ENCODE measurements at places on chromosomes 3 and 15.

DNA sequence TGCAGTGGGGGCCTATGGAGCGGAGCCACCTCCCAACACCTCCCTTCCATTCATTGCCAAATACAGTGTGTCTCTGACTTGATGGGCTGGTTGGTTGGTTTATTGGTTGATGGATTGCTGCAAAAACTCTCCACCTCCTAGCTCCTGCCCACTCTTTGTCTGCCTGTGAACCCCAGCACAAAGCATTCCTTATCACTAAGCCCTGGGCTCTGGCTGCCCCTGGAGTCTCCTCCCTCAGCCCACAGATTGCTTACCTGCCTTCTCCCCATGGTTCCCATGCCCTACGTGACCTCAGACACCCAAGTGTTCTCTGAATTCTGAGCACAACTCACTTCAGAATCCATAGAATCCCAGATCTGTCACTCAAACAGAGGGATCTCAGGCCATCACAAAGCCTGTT lies 139.1 kb upstream of the TPM1 start:
- no peak for DNase-seq

DNA sequence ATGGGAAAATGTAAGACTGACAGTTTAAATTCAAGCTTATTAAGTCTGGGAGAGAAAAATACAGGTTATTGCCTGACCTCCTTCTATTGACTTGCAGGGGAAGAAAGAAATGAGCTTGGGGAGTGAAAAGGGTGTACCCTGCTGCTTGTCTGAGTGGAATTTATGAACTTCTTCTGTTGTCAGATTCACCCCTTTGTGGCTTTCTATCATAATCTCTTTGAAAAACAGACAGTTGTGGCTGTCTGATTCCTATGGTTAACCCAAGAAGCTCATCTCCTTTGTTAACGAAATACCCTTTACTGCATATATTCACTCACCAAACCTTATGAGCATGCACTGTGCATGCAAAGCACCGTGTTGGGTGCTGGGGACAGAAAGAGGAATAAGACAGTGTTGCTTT lies 22.5 kb downstream of the GPD1L start:
- DNase-seq = no peak

GRCh38 chr15:77659350-77660321 lies 26.9 kb upstream of the LINGO1 start:
- DNase-seq = peak; percentile 59

DNA sequence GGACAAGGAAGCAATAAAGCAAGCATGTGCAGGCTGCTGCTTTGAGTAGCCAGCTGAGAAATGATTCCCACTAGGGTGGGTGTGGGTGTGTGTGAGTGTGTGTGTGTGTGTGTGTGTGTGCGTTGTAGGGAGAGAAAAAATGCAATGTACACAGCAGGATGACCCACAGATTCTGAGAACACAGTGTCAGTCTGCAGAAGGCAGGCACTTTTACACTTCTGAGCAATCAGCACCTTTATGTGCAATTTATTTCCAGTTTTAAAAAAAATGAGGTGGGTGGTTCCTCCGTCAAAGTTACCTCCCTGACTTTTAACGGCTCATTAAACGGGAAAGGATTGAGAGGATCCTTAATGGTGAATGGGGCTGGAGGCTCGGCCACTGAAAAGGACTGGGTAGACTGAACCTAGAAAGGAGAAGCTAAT lies 38.5 kb upstream of the LIPC start:
- DNase-seq = no peak

DNA sequence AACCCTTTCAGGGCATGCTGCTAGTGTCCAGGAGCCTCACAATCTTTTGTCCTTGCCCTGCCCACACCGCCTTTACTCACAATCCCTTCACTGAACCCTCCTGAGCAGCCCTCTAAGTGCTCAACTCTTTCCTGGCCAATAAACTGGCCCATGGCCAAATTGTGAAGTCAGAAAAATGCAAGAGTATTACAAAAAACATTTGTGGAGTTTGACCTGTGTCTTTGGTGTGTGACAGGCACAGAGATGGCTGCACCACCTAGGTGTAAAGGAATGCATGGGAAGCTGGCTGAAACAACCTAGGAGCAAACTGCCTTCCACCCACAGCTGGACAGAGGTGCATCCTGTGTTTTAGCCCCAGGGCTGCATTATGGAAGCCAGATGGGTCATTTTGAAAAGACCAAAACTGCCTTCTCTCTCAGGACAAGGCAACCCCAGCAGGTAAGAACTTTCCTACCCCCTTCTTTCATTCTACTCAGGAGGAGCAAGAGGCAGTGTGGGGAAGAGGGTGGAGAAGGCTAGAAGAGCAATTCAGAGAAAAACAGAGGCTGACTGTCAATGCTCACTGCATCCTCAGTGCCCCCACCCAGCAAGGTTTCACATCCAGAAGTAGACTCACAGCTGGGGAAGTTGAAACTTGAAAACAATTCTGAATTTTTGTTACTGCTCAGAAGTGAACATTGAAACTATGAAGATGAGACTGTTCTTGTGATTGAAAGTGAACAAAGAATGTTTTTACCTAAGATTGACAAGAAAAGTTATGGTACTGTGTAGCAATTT lies 78.6 kb downstream of the TRIM42 start:
- no peak for DNase-seq

Measured in NK-92 treated with Interleukin-12 subunit alpha and Interleukin-12 subunit beta, amount 100 ng/mL, for 24 hours (cell line).